WERI-Rb-1 (cell line): ENCODE measurements at places on chromosomes 6 and 20.

- DNase-seq: no peak
Observed at GRCh38 chr6:75824160-75824559, 75.1 kb downstream of the MYO6 start.

DNA sequence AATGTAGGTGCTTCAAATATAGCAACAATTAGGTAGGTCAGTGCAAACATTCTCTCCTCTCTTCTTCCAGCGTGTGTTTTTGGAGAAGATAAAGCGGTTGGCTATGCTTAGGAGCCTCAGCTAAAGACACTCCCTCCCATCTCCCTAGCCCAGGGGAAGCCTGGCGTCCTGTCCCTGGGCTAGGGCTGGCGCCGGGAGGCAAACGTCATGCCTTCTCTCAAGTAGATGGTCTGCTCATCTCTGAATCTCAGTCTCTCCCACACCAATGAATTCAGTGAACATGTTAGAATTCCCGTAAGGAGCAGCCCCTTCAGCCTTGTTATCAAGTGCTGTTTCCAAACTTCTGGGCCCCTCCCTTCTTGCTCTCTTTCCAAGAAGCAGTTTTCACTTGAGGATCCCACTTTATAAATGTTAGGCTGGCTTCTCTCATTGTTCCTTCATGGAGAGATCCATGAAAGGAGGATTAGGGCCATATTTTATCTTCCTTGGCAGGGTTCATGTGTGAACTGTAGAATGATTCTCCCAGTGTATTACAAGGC is 142.8 kb downstream of the CLIC5 start:
- DNase-seq: no peak

DNA sequence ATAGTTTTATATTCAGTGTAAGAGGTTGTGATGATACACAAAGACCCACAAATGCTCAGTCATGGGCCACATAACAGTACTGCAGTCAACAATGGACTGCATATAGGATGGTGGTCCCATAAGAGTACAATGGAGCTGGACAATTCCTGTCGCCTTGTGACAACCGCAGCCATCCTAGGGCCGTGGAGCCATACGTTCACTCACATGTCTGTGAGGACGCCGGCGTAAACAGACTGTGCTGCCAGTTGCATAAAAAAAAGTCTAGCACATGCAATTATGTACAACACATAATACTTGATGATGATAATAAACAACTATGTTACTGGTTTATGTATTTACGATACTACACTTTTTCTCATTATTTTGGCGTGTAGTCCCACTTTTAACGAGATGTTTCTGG is 30.9 kb downstream of the BFSP1 start:
- DNase-seq: no peak

DNA sequence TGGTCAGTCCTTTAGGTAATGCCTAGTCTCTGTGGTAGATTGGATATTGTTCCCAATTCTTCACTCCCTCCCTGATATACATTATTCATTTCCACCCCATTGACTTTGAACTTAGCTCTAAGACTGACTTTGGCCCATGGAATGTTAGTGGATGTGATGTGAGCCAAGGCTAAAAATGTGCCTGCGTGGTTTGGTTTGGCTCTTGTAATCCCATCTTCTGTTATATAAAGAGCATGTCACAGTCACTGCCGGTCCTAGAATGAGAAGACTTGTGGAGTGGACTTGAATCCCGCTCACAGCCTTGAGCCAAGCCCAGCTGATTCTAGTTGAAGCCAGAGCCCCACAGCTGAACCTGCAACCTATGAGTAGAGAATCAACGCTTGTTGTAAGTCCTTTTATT is 23.6 kb upstream of the DNAAF9 start:
- DNase-seq: no peak

DNA sequence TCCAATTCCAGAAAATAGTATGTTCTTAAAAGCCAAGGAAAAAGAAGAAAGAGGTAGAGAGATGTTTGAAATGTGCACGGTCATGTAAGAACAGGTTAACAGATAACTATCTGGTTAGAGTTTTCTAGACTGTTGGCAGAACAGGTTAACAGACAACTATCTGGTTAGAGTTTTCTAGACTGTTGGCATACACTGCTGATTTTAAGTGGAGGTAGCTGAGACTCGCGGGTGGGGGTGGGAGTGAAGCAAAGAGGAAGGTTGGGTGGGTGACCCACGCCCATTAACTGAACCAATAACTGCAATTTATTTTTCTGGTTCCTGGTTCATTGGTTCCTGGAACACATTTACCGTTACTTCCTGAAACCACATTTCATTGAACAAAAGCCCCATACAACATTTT is 157.5 kb downstream of the ELOVL4 start:
- DNase-seq: no peak

DNA sequence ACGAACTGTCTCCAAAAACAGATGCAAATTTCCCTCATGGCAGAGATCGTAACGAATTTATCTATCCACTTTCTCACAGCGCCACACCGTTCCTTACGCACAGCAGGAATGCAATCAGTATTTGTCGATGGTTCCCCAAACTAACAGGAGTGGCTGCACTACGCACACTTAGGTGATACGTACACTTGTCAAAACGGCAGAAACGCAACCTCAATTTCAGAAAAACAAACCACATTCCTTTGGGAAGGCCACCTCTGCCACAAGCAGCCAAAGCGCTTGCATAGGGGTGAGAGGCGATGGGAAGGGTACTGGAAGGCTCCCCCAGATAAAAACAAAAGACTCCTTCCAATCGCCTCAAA is 638 bp downstream of the MDN1 start:
- DNase-seq: no peak

GRCh38 chr6:141464896-141465295 is 667.8 kb upstream of the GJE1 start:
- DNase-seq: no peak

GRCh38 chr6:151004383-151005024 is 139.0 kb downstream of the MTHFD1L start:
- no peak for DNase-seq
